Melanocyte of skin (primary cell): ENCODE measurements at places on chromosomes 2 and 18. TPM values are rescaled to one million over a fixed set of nuclear protein-coding genes. Genes with fewer than 3 reads are reported as not detected.

RIT2 gene
- total RNA-seq: not detected in 2 replicates

ROCK2 gene
- 18.6 and 48.0 TPM in 2 replicates for total RNA-seq

KIAA2012 gene
- total RNA-seq: not detected in 2 replicates

SERPINB13 gene
- total RNA-seq: under 0.01 TPM in 1 of 2 replicates, not detected in the other

PDE11A gene
- 0.36 and 1.0 TPM in 2 replicates for total RNA-seq

RAB17 gene
- 17.2 and 59.6 TPM in 2 replicates for total RNA-seq

PPP1R7 gene
- total RNA-seq: 40.6 and 54.9 TPM in 2 replicates

MFF gene
- 97.6 and 146 TPM in 2 replicates for total RNA-seq

REG3G gene
- not detected in 2 replicates for total RNA-seq

C18orf32 gene
- total RNA-seq: 12.3 and 16.7 TPM in 2 replicates

RAB6C gene
- under 0.01 TPM in 1 of 2 replicates, not detected in the other for total RNA-seq

ECEL1 gene
- not detected in 2 replicates for total RNA-seq

PIEZO2 gene
- not detected in 2 replicates for total RNA-seq

GAREM1 gene
- total RNA-seq: 7.7 and 12.0 TPM in 2 replicates

ELOA2 gene
- total RNA-seq: not detected in 2 replicates

CRYBA2 gene
- total RNA-seq: 0.34 and 0.36 TPM in 2 replicates

ABCB11 gene
- not detected in 2 replicates for total RNA-seq

MOGAT1 gene
- not detected in 2 replicates for total RNA-seq

GAREM2 gene
- total RNA-seq: 0.62 and 1.00 TPM in 2 replicates

PIAS2 gene
- 21.0 and 42.9 TPM in 2 replicates for total RNA-seq

EPC2 gene
- total RNA-seq: 14.3 and 18.8 TPM in 2 replicates

TPO gene
- total RNA-seq: not detected in 2 replicates

STRADB gene
- total RNA-seq: 130 and 132 TPM in 2 replicates

COPS7B gene
- total RNA-seq: 14.8 and 22.5 TPM in 2 replicates

IL36A gene
- total RNA-seq: not detected in 2 replicates

PLEK gene
- not detected in 2 replicates for total RNA-seq

MC2R gene
- not detected in 2 replicates for total RNA-seq

SIX2 gene
- total RNA-seq: 0.36 TPM in 1 of 2 replicates, not detected in the other

GKN1 gene
- not detected in 2 replicates for total RNA-seq

LRP2 gene
- total RNA-seq: 0.34 and 0.36 TPM in 2 replicates

SLC38A11 gene
- total RNA-seq: under 0.01 and 0.73 TPM in 2 replicates

DSG2 gene
- total RNA-seq: 11.0 and 21.9 TPM in 2 replicates

ACADL gene
- total RNA-seq: not detected in 2 replicates

TEKT4 gene
- not detected in 2 replicates for total RNA-seq

ALPP gene
- total RNA-seq: not detected in 2 replicates

C2orf81 gene
- total RNA-seq: 1.7 and 2.2 TPM in 2 replicates

PROM2 gene
- total RNA-seq: under 0.01 and 0.15 TPM in 2 replicates

EMX1 gene
- total RNA-seq: not detected in 2 replicates

GIGYF2 gene
- 42.3 and 71.2 TPM in 2 replicates for total RNA-seq

ALPG gene
- not detected in 2 replicates for total RNA-seq

CD8B gene
- not detected in 2 replicates for total RNA-seq

SKOR2 gene
- not detected in 2 replicates for total RNA-seq

B3GNT7 gene
- total RNA-seq: 1.2 and 3.3 TPM in 2 replicates

CYP1B1 gene
- total RNA-seq: 27.6 and 32.5 TPM in 2 replicates

CCDC85A gene
- 0.15 and 0.33 TPM in 2 replicates for total RNA-seq

HAAO gene
- 0.69 and 0.73 TPM in 2 replicates for total RNA-seq

UGT1A7 gene
- not detected in 2 replicates for total RNA-seq

CPO gene
- total RNA-seq: 0.34 and 0.36 TPM in 2 replicates

CAD gene
- 23.7 and 45.1 TPM in 2 replicates for total RNA-seq

ALKAL2 gene
- total RNA-seq: not detected in 2 replicates

DSC1 gene
- not detected in 2 replicates for total RNA-seq

ZNF236 gene
- 10.7 and 14.7 TPM in 2 replicates for total RNA-seq

LYG2 gene
- total RNA-seq: not detected in 2 replicates

ERMN gene
- total RNA-seq: under 0.01 and 0.34 TPM in 2 replicates

PRKAG3 gene
- not detected in 2 replicates for total RNA-seq

ID2 gene
- 15.0 and 20.3 TPM in 2 replicates for total RNA-seq
